ENCODE measurements at places on chromosomes 5 and 9.

DNA sequence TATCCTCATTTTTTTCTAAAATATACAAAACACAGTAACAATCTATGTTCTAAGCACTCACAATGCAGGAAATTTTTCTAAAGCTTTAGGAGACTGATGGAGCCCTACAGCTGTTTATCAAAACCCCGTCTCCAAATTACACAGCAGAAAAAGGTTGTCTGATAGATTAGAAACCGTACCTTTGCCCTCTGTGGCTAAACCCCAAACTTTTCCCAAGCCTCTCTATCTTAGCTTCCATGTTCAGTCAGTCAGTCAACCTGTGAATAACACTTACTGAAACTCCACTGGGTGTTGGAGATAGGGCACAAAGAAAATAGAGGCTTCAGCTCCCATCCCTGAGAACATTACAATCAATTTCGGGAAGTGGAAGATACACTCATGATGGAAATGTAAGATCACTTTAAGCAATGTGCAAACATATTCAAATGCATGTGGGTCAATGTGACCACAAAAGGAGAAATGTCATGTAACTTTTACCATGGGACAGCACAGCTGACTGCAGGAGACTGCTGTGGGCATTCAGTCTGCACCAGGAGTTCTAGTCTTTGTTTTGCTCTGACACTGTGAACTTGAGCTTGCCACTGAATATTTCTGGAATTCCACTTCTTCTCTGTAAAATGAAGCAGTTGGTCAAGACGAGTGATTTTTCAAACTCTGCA, 279.5 kb upstream of the PIK3R1 start:
- DNase-seq: no peak

- no peak for DNase-seq
These were observed 51.1 kb downstream of the PDE6A start for GRCh38 chr5:149893403-149893931.

DNA sequence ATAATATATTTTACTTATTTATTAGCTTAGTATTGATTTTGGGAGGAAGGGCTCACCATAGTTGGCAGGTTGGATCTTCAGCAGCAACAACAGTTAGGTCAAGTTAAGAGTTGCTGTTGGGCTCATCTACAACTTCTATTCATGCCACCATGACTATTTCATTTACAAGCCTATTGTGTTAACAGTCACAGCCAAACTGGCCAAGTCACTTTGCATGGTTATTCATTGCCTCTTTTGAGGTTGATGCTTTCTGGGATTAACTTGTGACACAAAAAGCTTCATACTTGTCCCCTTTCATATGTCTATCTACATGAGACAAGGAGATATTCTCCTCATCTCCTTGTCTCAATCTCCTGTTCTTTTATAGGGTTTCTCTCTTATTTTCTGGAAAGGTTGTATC, 98.3 kb downstream of the WDR70 start:
- DNase-seq: no peak

DNA sequence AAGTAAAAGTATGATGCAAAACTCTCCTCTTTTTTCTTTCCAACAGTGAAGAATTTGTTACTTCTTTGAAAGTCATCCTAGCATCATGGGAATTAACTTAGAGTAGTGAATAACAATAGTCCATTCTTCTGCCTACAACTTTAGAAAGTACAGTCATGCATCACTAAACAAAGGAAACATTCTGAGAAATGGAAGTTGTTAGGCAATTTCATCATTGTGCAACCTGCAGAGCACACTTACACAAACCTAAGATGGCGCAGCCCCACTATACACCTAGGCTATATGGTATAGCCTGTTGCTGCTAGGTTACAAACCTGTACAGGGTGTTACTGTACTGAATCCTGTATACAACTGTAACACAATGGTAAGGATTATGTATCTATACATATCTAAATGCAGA, 1209.3 kb upstream of the C9orf72 start:
- no peak for DNase-seq

GRCh38 chr5:82376307-82376706, 98.2 kb upstream of the RPS23 start:
- DNase-seq: no peak

DNA sequence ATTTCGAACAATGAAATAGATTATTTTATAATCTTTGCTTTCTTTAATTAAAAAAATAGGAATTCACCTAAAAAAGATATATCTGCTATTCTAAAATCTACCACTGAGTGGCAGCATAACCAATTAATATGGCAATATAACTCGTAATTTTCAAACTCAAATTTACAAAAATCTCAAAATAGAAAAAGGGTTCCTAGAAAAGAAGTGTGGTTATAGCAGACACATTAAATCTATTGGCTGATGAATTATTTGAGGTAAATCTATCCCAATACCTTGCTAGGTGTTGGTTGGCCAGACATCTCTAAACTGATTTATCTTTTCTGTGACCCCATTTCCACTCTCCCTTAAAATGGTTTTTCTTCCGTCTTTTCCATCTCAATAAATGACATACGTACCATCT, 30.2 kb upstream of the NRG2 start:
- DNase-seq: no peak

DNA sequence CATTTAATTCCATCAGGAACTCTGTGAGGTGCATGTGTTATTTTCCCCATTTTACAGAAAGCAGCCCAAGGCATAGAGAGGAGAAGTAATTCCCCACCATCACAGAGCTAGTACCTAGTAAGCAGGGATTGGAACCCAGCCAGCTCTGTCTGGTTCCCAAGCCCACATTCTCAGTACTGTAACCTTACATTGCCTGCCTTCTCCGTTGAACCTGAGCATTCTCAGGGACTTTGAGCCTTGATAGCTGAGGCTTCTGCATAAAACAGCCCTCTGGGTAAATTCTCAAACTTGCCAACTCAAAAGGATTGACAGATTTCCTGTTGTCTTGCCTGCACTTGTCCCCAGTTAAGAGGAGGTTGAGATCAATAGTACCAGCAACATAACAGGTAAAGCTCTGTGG, 9.2 kb upstream of the GLE1 start:
- no peak for DNase-seq

DNA sequence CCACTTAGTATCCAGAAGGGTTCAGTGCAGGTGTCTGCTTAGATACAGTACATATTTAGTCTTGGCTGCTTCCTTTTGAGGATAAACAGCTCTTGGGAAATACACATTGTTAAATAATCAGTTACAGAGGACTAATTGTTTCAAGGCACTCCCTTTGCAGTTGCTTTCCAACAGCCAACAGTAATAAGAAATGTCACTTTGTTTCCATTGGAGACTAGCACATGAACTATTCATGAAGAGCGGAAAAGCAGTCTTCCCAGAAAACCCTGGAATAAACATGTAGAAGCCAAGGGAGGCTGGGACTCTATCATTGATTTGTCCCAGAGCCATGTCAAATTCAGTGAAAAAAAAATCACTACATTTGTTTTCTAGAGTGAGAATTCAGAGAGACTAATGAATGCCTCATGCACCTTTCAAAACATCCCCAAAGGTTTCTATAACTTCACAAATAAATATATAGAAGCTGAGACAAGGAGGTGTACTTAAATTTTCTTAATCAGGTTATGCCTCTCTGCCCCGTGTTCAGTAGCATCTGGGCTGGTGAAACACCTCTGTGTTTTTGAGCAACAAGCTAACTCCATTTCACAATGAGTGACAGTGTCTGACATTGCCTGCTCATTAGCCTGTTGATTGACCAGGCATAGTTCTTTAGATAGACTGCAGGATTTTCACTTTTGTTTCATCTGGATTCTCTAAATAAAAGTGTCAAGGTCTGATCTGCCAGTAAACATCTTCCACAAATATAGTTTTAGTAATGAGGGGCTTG, 271.5 kb downstream of the ARRDC3 start:
- DNase-seq: no peak

DNA sequence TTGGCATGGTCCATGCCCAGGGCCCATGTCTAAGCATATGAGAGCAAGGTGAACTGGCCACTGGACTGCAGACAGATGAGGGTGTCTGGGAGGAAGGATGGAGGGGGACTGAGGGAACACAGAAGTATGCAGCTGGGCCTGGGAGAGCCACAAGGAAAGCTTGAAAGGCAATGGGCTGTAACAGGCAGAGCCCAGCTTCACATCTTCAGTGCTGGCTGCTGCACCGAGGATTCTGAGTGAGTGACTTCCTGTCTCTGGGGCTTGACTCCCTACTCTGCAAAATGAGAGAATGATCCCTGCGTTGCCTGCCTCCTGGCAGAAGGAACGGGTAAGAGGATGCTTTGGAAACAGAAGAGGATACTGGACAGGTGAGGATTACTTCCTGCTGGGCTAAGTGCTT, 29.0 kb downstream of the COL15A1 start:
- no peak for DNase-seq

GRCh38 chr9:134811079-134811672, 69.4 kb upstream of the FCN2 start:
- DNase-seq: no peak

DNA sequence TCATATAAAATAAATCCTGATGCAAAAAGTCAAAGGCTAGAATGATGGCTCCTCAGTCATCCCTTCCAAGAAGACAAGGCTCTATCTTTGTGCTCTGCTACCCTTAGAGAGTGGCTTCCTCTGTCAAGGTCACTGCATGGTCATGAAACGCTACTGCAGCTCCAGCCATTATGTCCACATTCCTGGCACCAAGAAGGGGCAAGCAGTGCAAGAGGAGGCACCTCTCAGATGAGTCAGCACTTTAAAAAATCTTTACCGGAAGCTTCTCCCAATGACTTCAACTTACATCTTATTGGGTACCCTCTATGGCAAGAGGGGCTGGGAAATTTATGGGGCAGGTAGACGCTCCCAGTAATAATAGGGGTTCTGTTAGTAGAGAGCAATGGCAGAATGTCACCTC, 129.5 kb upstream of the CPEB4 start:
- DNase-seq: no peak

Data from stimulated activated naive CD8-positive, alpha-beta T cell treated with anti-CD3 and anti-CD28 coated beads, Interleukin-15, amount 100 ng/mL, for 72 hours (primary cell).